CD8-positive, alpha-beta memory T cell (primary cell): ENCODE measurements at places on chromosomes 4 and X. TPM values are rescaled to one million over a fixed set of nuclear protein-coding genes. Genes with fewer than 3 reads are reported as not detected.
A peak's percentile ranks its signal among the peaks of the same experiment; 100 is the strongest.

GRCh38 chr4:154516318-154517029 lies 24.9 kb upstream of the DCHS2 start:
- peaks cover 5% of the 10 kb centered on the region for H3K27me3 ChIP-seq
- DNase-seq = no peak
- no peak overlapping the region for H3K27ac ChIP-seq
- no peaks in the 10 kb centered on the region for H3K4me1 ChIP-seq
- no peak overlapping the region for H3K4me3 ChIP-seq

GRCh38 chr4:46946919-46947536 lies 38.0 kb upstream of the COX7B2 start:
- no peak for DNase-seq
- H3K27ac ChIP-seq = no peak overlapping the region
- H3K27me3 ChIP-seq = no peaks in the 10 kb centered on the region
- H3K4me1 ChIP-seq = no peaks in the 10 kb centered on the region

DNA sequence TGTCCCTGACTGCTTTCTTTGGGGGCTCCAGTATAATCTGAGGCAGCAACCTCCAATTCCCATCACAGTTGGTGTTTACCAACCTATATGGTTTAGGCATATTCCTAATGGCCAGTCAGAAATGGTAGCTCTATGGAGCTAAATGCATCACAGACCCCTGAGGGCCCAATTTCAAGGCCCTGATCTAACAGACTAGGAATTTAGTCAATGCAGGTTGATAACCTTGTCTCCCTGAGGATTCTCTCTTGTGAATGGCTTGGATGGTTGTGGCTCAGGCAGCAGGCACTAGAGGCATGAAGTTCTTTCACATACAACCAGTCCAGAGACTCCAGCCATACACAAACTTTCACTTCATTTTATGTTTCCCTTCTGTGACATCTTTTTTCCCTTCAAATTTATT lies 59.4 kb downstream of the TMPRSS11F start:
- no peaks in the 10 kb centered on the region for H3K36me3 ChIP-seq
- no peaks in the 10 kb centered on the region for H3K4me1 ChIP-seq
- H3K27ac ChIP-seq = no peak overlapping the region

GRCh38 chrX:118975831-118976598 lies 1.6 kb downstream of the LONRF3 start:
- no peaks in the 10 kb centered on the region for H3K27me3 ChIP-seq
- DNase-seq = peak; percentile 67
- peak overlapping the region; percentile 38 for H3K27ac ChIP-seq

DNA sequence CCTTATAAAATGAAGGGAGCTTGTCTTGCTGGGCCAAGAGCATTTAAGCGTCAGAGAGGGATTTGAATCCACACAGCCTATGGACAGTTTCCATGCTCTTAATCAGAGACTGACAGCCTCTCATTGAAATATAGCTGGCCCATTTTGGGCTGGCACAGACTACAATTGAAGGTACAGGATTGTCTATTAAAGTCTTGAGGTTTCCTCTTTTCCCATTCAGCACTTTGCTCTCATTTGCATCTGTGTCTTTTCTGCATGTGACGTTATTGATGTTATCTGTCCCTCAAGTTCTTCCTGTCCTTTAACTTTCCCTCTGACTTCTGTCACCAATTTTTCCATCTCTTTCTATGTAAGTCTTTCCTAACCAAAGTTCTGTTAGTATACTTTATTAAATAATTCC lies 133.3 kb upstream of the SFRP2 start:
- H3K27ac ChIP-seq = no peak overlapping the region
- no peaks in the 10 kb centered on the region for H3K4me1 ChIP-seq
- no peaks in the 10 kb centered on the region for H3K36me3 ChIP-seq
- H3K27me3 ChIP-seq = no peaks in the 10 kb centered on the region

DNA sequence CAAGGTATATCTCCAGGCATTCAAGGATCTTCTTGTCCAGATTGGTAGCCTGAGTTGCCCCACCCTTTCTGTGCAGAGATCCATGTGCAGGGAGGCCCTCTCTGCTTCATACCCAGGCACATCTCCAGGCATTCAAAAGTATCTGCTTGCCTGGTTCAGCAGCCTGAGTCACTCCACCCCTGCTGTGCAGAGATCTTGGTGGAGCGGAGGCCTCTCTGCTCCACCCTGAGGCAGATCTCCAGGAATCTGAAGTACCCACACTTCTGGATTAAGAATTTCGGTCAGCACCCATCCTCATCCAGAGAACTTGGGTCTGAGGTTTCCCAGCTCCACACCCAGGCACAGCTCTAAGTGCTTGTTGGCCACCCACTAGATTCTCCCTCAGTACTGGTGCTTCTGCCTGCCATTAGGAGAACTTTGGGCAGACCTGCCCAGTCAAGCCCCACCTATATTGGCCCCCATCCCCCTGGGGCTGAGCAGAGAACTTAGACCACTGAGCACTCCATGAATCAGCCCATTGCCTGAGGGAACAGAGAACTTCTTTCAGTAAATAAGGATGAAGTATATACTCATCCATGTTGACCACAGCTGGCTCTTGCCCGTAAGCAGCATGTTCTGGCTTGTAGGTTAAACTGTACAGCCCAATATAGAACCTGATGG lies 199.5 kb upstream of the ZCCHC13 start:
- H3K27ac ChIP-seq = no peak overlapping the region
- no peaks in the 10 kb centered on the region for H3K27me3 ChIP-seq
- H3K4me1 ChIP-seq = no peaks in the 10 kb centered on the region
- no peak overlapping the region for H3K4me3 ChIP-seq
- no peak for DNase-seq

- no peaks in the 10 kb centered on the region for H3K27me3 ChIP-seq
- H3K27ac ChIP-seq = peak overlapping the region; percentile 48
- no peaks in the 10 kb centered on the region for H3K36me3 ChIP-seq
- DNase-seq = no peak
- H3K4me1 ChIP-seq = peaks cover 36% of the 10 kb centered on the region
- H3K4me3 ChIP-seq = peak overlapping the region; percentile 77
Measured at GRCh38 chrX:136780241-136780640, 491 bp downstream of the ARHGEF6 start.

GRCh38 chrX:47194194-47194787 lies 662 bp downstream of the UBA1 start:
- H3K27ac ChIP-seq = peak overlapping the region; percentile 84
- H3K36me3 ChIP-seq = peaks cover 15% of the 10 kb centered on the region
- H3K4me3 ChIP-seq = peak overlapping the region; percentile 74
- no peaks in the 10 kb centered on the region for H3K27me3 ChIP-seq

- DNase-seq = no peak
- H3K4me3 ChIP-seq = no peak overlapping the region
- H3K27me3 ChIP-seq = no peaks in the 10 kb centered on the region
- H3K36me3 ChIP-seq = no peaks in the 10 kb centered on the region
- H3K27ac ChIP-seq = no peak overlapping the region
Measured at GRCh38 chr4:8318509-8318908, 49.0 kb downstream of the HTRA3 start.

- DNase-seq = no peak
- H3K4me3 ChIP-seq = no peak overlapping the region
- no peaks in the 10 kb centered on the region for H3K36me3 ChIP-seq
- H3K27me3 ChIP-seq = no peaks in the 10 kb centered on the region
Measured at GRCh38 chr4:125526420-125526819, 211.7 kb downstream of the FAT4 start.

- no peaks in the 10 kb centered on the region for H3K4me1 ChIP-seq
- no peak overlapping the region for H3K4me3 ChIP-seq
- H3K27ac ChIP-seq = no peak overlapping the region
Measured at GRCh38 chrX:150158554-150159332, 204.4 kb upstream of the MAMLD1 start.

The CPE gene
- polyA plus RNA-seq = not detected

DNA sequence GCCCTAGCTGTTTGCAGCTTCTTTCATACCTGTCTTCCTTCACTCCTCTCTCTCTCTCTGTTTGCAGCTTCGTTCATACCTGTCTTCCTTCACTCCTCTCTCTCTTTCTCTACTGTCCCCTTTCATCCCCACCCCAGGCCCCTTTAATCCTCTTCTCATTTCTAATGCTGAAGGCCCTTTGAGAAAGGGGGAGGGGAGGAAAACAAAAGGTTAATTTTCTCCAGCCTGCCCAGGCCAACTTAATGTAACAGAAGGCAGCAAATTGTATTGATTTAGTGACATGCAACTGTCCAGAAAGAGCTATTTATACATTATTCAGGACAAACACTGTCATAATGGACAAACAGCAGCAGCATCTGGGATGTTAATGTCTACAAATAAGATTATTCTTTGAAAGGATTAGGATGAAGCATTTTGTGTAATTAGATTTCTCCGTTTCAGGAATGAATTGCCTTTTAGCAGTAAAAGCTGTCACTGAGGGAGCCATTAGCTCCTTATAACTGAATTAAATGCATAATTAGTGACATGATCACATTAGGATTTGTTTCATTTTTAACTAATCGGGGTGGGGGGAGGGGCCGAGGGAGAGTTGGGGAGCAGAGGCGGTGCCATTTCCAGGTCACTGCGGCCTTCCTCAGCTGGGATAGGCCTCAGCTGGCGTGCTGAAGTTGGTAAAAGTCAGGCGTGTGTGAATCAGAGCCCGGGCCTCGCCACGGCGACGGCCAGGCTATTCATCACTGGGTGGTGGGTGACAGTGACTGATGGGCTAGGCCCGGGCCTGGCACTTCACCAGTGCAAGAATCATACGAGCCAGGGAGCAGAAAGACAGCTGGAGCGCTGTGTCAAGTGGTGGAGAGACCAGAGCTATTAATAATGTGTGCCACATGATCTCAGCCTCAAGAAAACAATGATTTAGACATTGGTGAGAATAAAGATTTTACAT lies 174.5 kb downstream of the NKX6-1 start:
- no peaks in the 10 kb centered on the region for H3K27me3 ChIP-seq
- no peak overlapping the region for H3K4me3 ChIP-seq
- no peaks in the 10 kb centered on the region for H3K36me3 ChIP-seq
- no peak overlapping the region for H3K27ac ChIP-seq
- no peak for DNase-seq

GRCh38 chr4:5734853-5735252 lies 23.9 kb downstream of the EVC start:
- no peak for DNase-seq
- H3K4me1 ChIP-seq = no peaks in the 10 kb centered on the region
- H3K4me3 ChIP-seq = no peak overlapping the region

DNA sequence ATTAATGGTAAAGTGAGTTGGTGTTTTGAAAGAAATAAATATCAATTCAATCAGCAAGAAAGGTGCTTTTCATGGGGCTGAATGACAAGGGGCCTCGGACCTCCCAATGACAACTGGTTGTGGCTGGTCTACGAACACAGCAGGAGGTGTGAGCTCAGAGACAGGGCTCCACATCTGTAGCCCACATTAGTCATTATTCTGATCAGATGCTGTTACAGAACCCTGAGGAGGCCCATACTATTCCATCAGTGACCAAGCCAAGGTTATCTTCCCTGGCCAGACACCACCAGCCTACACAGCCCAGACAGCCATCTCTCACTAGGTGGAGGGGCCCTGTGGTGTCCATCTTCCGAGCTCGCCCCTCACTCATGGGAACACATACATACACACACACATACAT lies 168.8 kb downstream of the SH3KBP1 start:
- H3K27me3 ChIP-seq = no peaks in the 10 kb centered on the region
- H3K4me3 ChIP-seq = no peak overlapping the region
- H3K36me3 ChIP-seq = no peaks in the 10 kb centered on the region

GRCh38 chrX:30748342-30748960 lies 95.2 kb downstream of the GK start:
- no peaks in the 10 kb centered on the region for H3K4me1 ChIP-seq
- H3K36me3 ChIP-seq = no peaks in the 10 kb centered on the region
- H3K27ac ChIP-seq = no peak overlapping the region
- DNase-seq = no peak

The PCYT1B gene
- polyA plus RNA-seq = not detected

- no peak overlapping the region for H3K27ac ChIP-seq
- no peaks in the 10 kb centered on the region for H3K4me1 ChIP-seq
Measured at GRCh38 chr4:183057255-183057654, 41.8 kb upstream of the WWC2 start.

DNA sequence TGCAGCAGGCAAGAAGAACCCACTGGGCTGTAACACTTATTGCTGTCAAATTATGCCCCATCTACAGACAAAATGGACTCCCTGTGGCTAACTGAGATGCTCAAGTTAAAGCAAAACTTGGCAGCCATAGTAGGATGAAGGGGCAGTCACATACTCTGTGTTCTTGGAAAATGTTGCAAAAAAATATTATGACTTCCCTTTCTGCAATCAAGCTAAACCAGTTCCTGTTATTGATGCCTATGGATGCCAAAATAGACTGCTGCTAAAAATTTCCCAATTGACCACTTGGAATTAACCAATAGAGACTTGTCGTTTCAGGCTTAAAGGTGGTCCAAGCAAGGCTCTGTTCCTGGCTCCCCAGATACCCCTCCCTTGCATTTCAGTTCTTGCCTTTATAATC lies 49.5 kb downstream of the IQCM start:
- no peaks in the 10 kb centered on the region for H3K4me1 ChIP-seq
- no peak for DNase-seq
- H3K4me3 ChIP-seq = no peak overlapping the region
- H3K27me3 ChIP-seq = no peaks in the 10 kb centered on the region

GRCh38 chr4:60617731-60618130 lies 582.4 kb upstream of the ADGRL3 start:
- H3K27me3 ChIP-seq = no peaks in the 10 kb centered on the region
- no peak for DNase-seq
- no peak overlapping the region for H3K4me3 ChIP-seq
- H3K36me3 ChIP-seq = no peaks in the 10 kb centered on the region
- H3K27ac ChIP-seq = no peak overlapping the region
- H3K4me1 ChIP-seq = no peaks in the 10 kb centered on the region

DNA sequence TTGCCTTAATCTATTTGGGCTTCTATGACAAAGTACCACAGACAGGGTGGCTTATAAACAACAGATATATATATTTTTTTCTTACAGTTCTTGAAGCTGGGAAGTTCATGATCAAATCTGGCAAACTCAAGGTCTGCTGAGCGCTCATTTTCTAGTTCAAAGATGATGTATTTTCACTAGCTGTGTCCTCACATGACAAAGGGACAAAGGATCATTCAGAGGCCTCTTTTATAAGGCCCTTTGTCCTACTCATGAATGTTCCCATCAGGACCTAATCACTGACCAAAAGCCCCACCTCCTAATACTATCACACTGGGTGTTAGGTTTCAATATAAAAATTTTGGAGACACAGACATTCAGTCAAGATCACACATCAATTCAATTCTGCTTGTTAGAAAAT lies 2025.2 kb downstream of the PCDH7 start:
- no peaks in the 10 kb centered on the region for H3K27me3 ChIP-seq
- no peaks in the 10 kb centered on the region for H3K4me1 ChIP-seq
- no peak overlapping the region for H3K27ac ChIP-seq
- no peak for DNase-seq
- H3K4me3 ChIP-seq = no peak overlapping the region
- no peaks in the 10 kb centered on the region for H3K36me3 ChIP-seq

DNA sequence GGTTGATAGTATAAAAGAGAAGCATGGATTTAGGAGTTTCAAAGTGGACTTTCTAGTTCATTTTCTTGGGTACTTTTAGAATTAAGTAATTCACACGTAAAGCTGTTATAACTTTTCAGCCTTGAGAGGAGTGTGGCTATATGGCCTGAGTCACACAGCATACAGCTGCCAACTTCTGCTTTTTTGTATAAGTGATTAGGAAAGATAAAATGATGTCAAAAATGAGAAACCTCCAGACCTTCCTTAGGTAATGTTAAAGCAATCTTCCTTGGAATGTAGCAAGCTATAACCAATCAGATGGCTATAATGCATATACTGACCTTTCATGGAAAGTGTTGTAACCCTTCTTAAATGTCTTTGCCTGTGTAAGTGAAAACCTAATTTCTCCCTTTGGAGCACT lies 39.2 kb downstream of the RAB40AL start:
- H3K4me3 ChIP-seq = no peak overlapping the region
- H3K4me1 ChIP-seq = no peaks in the 10 kb centered on the region
- H3K36me3 ChIP-seq = no peaks in the 10 kb centered on the region
- DNase-seq = no peak
- H3K27me3 ChIP-seq = no peaks in the 10 kb centered on the region
- no peak overlapping the region for H3K27ac ChIP-seq

The AFF2 gene
- polyA plus RNA-seq = not detected

The UBE2A gene
- 50.1 TPM for polyA plus RNA-seq

The SLITRK2 gene
- polyA plus RNA-seq = not detected

The MMRN1 gene
- 0.33 TPM for polyA plus RNA-seq
